CD4-positive, alpha-beta T cell treated with Interleukin-1 beta for 1 hour (primary cell): ENCODE measurements at places on chromosomes 12 and 14.

- peak; percentile 15 for DNase-seq
Measured at GRCh38 chr14:92585981-92586937, 72.7 kb downstream of the RIN3 start.

GRCh38 chr12:32603858-32604257, 75.2 kb upstream of the DNM1L start:
- no peak for DNase-seq

DNA sequence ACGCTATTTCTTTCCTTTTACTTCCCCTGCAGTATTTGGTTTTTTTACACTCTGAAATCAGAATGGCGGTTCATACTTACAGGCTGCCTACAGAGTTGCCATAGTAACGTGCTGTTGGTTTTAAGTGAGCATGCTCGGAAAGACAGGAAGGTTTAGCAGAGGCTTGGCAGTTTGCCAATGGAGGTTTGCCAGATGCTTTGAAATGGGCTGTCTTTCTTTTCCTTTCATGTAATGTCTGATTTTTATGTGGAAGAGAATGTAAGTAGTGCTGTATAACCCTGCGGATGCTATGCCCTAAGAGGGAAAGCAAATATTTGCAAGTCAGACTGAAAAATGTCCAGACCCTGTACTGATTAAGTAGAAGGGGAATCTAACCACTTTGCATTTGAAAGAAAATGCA, 32.8 kb downstream of the ARID4A start:
- DNase-seq = peak; percentile 95

GRCh38 chr12:28570811-28571210, 380.6 kb downstream of the CCDC91 start:
- no peak for DNase-seq

GRCh38 chr12:86261142-86261541, 5.0 kb upstream of the MGAT4C start:
- DNase-seq = no peak
